Calu3 (cell line): ENCODE measurements at places on chromosomes 5 and 9. TPM values are rescaled to one million over a fixed set of nuclear protein-coding genes. Genes with fewer than 3 reads are reported as not detected.

INSL6 gene
- total RNA-seq, result not detected in 2 replicates

GPR150 gene
- total RNA-seq, result 0.17 and 0.24 TPM in 2 replicates

TMEM167A gene
- 161 and 165 TPM in 2 replicates for total RNA-seq

GRCh38 chr9:136021171-136021871, 60.1 kb upstream of the UBAC1 start:
- no peaks in the 10 kb centered on the region for H3K4me1 ChIP-seq
- H3K27me3 ChIP-seq, result no peaks in the 10 kb centered on the region
- no peaks in the 10 kb centered on the region for H3K36me3 ChIP-seq
- no peak overlapping the region for H3K4me3 ChIP-seq
- DNase-seq, result no peak

DNA sequence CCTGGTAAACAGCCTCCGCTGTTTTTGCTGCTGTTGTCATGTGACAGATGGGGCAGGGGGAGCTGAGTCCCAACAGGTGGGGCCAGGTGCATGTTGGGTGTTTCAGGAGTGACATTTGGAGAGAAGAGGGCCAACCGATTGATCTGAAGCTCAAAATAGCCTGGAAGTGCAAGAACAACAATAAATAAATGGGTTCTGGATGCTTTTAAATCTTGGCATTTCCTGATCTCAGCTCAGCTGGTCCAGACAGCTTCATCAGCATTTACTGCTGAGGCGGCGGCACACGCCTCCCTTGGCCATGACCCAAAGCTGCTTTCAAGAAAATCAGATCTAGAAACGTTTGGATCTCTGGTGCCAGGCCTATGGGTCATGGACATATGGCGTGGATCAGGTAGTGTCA, 70.5 kb downstream of the PPARGC1B start:
- H3K4me3 ChIP-seq, result no peak overlapping the region
- no peaks in the 10 kb centered on the region for H3K36me3 ChIP-seq
- peaks cover 22% of the 10 kb centered on the region for H3K4me1 ChIP-seq
- DNase-seq, result no peak
